Large intestine (tissue), 12 donors: ENCODE measurements at places on chromosomes 3 and 15. TPM values are rescaled to one million over a fixed set of nuclear protein-coding genes. Genes with fewer than 3 reads are reported as not detected.

Gene TM4SF18
- 6.6 TPM for polyA plus RNA-seq

Gene CCR9
- 1.0 TPM for polyA plus RNA-seq

GRCh38 chr15:73686781-73687256, 2.6 kb downstream of the CD276 start:
- H3K27me3 ChIP-seq = no peaks in the 10 kb centered on the region
- peaks cover 11% of the 10 kb centered on the region for H3K4me1 ChIP-seq
- no peaks in the 10 kb centered on the region for H3K36me3 ChIP-seq
- H3K27ac ChIP-seq = no peak overlapping the region
- no peak for DNase-seq
- H3K4me3 ChIP-seq = no peak overlapping the region

- H3K27ac ChIP-seq = peak overlapping the region; percentile 47
Observed at GRCh38 chr3:25483456-25483855, 55.4 kb downstream of the RARB start.

DNA sequence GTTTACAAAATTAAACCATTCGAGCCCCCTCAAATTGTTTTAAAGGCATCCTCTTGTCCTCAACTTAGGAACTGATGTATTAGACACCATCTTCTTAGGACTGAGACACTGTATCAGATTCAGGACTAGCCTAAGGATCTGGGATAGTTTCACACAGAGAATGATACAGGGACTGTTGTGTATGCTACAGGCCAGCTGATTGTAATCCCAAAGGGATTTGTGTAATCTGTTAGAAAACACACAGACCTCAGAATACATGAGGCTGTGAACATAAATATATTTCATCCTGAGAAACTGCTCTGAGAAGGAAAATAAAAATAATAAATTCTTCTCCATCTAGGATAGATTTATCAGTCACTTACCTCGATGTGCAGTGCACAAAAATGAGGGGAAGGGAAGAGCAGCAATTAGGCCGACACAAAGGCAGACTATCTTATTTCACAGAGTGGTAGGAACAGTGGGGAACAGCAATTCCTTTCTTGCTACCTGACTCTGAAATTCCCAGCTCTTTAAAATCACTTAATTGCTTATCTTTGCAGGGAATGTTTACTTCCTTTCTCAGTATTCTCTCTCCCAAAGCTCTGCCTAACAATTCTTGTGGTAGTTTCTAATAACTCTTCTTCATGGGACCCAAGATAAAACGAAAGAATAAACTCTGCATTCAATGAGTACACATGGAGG, 322.5 kb downstream of the MAGI1 start:
- no peak overlapping the region for H3K27ac ChIP-seq
- no peaks in the 10 kb centered on the region for H3K4me1 ChIP-seq
- no peaks in the 10 kb centered on the region for H3K36me3 ChIP-seq
- no peak overlapping the region for H3K4me3 ChIP-seq

- peak overlapping the region; percentile 71 for H3K4me3 ChIP-seq
- peaks cover 6% of the 10 kb centered on the region for H3K27me3 ChIP-seq
- no peak overlapping the region for H3K27ac ChIP-seq
- DNase-seq = peak; percentile 38
- H3K36me3 ChIP-seq = no peaks in the 10 kb centered on the region
Observed at GRCh38 chr3:107241217-107241616, 136.0 kb upstream of the CCDC54 start.

DNA sequence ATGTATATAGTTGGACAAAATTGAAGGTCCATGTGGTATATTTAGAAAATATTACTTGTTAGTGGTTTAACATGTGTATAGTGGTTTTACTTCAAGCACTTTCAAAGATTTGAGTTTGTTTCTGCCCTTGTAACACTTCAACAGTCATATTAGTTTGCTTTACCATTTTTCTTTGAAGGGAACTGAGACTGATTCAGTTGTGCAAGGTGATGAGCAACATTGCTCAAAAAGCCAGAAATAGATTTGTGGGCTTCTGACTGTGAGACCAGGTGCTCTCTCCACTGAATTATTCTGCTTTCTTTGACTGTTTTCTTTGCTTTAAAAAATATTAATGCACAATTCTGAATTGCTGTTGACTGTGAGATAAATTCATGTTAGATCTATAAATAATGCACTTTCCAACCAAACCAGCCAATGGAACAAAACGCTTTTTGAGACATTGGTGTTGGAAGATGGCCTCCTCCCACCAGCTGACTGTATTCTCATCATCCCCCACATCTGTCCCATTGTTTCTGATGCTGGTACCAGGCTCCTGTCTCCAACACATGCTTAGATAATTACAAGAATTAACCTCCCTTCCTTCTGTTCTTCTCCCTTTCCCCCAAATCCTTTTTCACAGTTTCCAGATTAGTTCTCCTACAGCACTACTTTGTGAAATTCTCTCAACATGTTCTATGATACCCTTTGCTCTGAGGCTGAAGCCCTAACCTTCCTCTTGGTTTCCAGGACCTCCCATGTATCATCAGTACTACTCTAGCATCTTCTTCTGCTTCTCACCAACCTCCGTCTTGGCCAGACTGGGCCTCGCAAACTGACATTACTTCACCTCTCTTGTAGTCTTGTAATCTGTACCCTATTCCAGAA, 27.9 kb downstream of the PLCL2 start:
- H3K4me3 ChIP-seq = no peak overlapping the region
- no peak for DNase-seq
- peaks cover 9% of the 10 kb centered on the region for H3K4me1 ChIP-seq
